ENCODE measurements at places on chromosomes 6 and 20. TPM values are rescaled to one million over a fixed set of nuclear protein-coding genes. Genes with fewer than 3 reads are reported as not detected.

The GABRR1 gene
- total RNA-seq = not detected

The BLTP3A gene
- total RNA-seq = 5.9 TPM

The EEF1A2 gene
- total RNA-seq = 260 TPM

The SNAI1 gene
- total RNA-seq = 8.4 TPM

The HTR1B gene
- not detected for total RNA-seq

The MCCD1 gene
- total RNA-seq = not detected

The C4A gene
- total RNA-seq = 5.6 TPM

The DEFB132 gene
- total RNA-seq = 0.05 TPM

Measured in M059J (cell line).